COR-L47 (cell line): ENCODE measurements at places on chromosomes 1 and 21.

DNA sequence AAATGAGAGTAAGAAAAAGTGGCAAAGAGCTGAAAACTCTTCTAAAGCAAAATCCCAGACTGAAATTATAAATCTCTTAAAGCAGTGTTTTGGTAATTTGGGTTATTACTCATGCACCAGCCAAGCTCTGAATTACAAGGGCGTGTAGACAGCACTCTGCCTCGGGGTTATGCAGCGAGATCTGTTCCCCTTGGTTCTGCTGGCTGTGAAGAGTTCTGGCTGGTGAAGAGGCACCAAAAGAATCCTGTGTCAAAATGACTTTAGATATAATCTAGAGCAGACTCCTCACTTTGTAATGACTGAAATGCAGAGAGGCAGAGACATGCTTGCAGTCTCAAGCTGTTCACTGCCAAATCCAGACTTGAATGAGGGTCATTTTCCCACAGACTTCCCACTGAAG, 461.8 kb upstream of the CXADR start:
- no peak for DNase-seq

DNA sequence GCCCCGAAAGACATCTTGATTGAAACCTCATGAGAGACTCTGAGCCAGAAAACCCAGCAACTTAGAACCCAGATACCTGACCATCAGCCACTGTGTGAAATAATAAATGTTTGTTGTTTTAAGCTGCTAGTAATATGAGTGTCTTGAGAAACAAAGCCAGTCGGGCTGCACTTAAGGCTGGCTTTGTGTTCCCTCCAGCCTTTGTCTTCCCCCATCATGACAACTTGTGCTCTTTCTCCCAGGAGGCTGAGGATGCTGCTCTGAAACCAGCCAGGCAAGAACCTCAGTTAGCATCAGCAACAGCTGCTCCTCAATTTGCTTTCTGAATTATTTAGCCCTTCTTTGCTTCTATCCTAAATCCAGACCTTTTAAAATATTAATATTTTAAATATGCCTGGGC, 78.2 kb downstream of the SLC16A1 start:
- no peak for DNase-seq

DNA sequence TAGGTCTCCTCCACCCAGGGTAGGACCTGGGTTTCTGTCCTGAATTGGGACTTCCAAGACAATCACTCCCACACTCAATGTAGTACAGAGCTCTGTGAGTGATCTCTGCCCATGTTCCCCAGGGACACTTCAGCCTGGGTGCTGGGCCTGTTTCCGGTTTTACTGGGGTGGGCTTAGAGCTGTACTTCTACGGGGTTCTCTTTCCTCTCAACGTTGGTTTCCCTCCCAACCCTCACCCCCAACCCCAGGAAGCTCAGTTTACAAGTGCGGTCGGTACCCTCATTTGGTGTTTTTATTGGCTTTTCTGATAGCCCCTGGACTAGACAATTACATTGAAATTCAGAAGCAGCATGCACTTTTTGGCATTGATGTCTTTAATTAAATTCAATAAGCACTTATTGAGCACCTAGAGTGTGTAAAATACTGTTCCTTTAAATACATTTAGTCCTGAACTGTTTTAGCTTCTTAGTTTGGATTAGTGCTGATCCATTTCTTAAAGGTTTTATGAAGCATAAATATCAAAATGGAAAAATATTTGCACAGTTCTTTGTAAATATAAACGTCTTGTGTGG, 542 bp upstream of the XPR1 start:
- no peak for DNase-seq

GRCh38 chr1:231220801-231221200, 20.2 kb upstream of the GNPAT start:
- no peak for DNase-seq

DNA sequence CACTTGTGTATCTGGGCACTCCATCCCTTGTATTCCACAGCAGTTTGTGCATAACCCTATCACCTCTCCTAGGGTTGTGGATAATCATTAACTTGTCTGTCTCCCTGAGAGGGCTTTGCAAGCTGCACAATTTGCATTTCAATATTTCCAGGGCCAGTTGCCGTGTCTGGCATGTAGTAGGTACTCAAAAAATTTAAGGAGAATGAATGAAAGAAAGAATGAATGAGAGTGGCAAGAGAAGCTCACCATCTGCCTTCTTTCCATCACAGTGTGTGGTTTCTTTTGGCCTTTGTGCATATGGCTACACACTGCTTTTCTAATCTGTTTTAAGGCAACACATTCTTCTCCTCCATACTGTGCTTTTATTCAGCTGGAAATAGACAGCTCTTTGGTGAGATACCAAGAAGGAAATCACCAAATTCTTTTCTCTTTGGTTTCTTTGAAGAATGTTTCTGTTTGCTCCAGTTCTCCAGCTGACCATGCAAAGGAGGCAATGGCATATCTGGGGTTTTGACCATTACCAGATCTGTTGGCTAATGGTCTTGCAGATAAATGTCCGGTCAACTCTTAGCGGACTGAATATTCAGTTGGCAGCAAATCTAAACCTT, 49.4 kb downstream of the NGF start:
- DNase-seq, result no peak

DNA sequence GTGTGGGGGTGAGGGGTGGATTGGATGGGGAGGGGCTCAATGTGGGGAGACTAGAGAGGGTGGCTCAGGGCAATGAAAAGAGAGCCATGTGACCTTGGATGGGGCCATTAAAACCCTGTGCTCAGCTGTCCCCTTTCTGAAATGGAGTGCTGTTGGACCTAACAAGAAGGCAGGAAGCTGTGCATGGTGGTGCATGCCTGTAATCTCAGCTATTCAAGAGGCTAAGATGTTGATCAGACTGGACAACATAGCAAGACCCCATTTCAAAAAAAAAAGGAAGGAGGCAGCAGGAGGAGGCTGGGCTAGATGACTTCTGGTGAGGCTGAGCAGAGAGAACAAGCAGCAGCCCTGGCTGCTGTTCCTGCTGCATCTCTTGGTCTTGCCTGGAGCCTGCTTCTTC, 7.0 kb downstream of the OPRD1 start:
- DNase-seq, result no peak

DNA sequence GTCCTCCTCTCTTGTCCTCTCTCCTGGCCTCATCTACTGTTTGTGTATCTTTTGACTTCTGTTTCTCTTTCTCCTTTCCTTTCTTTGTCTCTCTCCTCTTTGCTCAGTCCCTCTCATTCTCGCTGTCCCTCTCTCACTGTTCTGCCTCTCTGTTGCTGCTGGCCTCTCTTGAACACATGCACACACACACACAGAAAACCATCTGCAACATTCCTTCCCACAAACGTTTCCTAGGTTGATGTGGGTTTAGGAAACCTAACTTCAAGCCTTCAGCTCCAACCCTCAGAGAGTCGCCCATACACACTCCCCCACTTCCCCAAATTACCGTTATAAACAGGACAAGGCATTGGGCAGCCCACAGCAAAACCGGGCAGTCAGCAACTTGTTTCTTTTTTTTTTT, 10.9 kb upstream of the SSBP3 start:
- DNase-seq, result no peak

- DNase-seq, result no peak
Measured at GRCh38 chr1:21938732-21939538, 1.8 kb upstream of the HSPG2 start.

GRCh38 chr1:10361515-10361914, 37.3 kb upstream of the PGD start:
- DNase-seq, result no peak

DNA sequence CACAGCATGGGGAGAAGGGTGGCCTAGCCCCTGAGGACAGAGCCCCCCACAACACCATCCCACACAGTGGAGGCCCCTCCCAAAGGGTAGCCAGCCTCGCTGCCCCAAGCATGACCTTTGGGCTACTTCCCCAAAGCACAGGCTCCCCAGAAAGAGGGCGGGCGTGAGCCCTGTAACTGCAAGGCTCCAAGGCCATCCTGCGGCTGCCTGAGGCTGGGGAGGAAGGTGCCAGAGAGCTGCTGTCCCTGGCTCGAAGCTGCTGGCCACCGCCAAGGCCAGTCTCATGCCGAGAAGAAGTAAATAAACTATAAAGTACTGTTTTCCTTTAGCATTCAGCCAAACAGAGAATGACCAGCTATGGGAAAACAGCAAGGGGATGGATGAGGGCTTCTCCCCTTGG, 27.5 kb downstream of the UBASH3A start:
- no peak for DNase-seq

DNA sequence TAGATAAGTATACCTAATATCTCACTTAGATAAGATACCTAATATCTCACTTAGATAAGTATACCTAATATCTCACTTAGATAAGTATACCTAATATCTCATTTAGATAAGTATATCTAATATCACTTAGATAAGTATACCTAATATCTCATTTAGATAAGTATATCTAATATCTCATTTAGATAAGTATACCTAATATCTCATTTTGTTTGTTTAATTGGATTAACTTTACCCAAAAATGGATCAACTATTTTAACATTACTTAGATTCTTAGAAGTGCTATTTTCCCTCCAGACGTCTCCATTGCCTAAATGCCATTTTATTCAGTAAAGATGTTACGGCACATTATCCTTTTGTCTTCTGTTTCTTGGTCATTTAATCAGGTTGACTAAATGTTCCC, 346.4 kb downstream of the CHRM3 start:
- no peak for DNase-seq

DNA sequence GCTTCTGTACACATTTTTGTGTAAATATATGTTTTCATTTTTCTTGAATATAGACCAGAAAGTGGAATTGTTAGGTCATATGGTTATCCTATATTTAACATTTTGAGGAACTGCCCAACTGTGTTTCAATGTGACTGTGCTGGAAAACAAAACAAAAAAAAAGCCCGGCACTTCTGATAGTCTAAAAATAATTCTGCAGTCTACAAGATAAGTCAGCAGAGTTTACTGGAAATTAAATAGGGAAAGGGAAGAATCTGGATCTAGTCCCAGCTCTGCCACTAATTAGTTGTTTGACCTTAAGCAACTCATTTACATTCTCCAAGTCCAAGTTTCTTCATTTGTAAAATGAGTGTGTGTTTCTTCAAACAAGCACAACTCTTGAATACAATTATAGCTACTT, 869.1 kb upstream of the B3GALT2 start:
- DNase-seq, result no peak

DNA sequence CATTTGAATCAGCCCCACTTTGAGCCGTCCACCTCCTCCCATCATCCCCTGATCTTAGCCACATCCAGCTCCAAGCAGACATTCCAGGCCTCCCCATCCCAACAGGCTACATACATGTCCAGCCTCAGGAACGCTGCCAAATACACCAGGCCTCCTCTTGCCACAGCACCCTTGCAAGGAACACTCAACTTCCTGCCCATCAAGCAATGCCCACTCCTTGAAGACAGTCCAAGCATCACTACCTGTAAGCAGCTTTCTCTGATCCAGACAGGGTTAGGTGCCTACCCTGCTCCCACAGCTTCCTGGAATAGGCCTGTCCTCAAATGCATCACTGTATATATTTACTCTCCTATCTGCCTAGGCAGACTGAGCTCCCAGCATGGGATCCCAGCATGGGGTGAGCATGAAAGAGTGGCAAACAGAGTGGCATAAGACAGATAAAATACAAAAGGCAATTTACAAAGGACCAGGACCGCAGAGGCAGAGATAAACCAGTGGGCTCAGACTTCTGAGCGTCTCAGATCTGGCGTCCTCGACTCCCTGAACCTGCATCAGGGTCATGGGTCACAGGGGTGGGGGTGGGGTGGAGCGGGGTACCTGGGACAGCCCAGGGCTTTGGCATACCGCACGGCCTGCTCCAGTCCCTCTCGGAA, 816 bp downstream of the HYI start:
- peak; percentile 57 for DNase-seq

GRCh38 chr1:31221072-31221471, 18.6 kb downstream of the NKAIN1 start:
- no peak for DNase-seq

- no peak for DNase-seq
Measured at GRCh38 chr1:219041141-219041540, 132.5 kb upstream of the LYPLAL1 start.

DNA sequence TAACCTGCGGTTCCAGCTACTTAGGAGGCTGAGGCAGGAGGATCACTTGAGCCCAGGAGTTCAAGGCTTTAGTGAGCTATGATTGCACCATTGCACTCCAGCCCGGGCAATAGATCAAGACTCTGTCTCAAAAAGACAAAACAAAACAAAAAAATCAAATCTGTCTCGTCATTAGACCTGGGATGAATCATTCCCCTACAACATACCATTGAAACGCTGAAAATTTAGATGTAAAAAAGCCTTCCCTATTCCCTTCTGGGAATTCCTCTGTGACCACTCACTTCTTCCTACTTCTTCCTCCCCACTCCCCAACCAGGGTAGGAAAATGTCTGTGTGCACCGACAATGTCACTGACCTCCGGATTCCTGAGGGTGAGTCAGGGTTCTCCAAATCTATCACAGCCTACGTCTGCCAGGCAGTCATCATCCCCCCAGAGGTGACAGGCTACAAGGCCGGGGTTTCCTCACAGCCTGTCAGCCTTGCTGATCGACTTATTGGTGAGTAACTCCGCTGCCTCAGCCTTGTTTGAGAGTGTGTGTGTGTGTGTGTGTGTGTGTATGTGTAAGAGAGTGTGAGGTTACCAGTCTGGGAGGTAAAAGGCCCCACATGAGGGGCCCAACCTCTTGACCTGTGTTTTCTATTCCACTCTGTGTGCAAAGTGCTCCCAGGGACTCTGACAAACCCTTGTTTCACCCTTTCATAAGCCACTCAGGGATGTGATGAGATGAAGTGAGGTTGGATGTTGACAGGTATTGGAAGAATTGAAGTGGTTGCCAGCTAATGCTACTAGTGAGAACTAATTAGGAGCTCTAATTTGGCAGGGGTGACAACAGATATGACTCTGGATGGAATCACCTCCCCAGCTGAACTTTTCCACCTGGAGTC, 16.3 kb upstream of the SARS1 start:
- no peak for DNase-seq

- DNase-seq, result no peak
Measured at GRCh38 chr1:161719325-161719611, 2.1 kb upstream of the FCRLB start.
